ENCODE measurements at places on chromosomes 7 and 10.
A peak's percentile ranks its signal among the peaks of the same experiment; 100 is the strongest.

- no peak for DNase-seq
These were observed 102.4 kb downstream of the CFTR start for GRCh38 chr7:117582219-117582704.

- no peak for DNase-seq
These were observed 49.0 kb upstream of the EN2 start for GRCh38 chr7:155408651-155409586.

DNA sequence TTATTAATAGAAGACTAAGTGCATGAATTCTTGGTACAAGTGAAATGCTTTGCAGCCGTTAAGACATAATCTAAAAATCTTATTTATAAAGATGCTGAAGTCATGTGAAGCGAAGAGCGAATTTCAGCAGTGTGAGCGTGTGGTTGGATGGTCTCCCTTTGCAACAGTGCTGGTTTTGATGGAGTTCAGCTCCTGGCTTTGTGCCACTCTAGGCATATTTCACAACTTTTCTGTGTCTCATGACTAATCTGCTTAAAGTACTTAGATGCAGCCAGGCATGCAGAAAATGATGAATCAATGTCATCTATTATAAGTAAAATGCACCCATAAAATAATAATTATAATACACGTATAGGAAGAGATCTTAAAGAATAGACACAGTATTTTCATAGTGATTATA lies 107.2 kb upstream of the TCERG1L start:
- no peak for DNase-seq

- DNase-seq, result no peak
These were observed 1.2 kb downstream of the FOXK1 start for GRCh38 chr7:4683043-4683883.

GRCh38 chr7:129780257-129780973 lies 168.9 kb downstream of the NRF1 start:
- peak; percentile 29 for DNase-seq

GRCh38 chr7:17041324-17041723 lies 159.5 kb upstream of the AGR3 start:
- no peak for DNase-seq

GRCh38 chr10:18377898-18378297 lies 237.7 kb downstream of the CACNB2 start:
- no peak for DNase-seq

Data from stimulated activated CD8-positive, alpha-beta memory T cell treated with anti-CD3 and anti-CD28 coated beads, Interleukin-2, amount 100 ng/mL, for 1 hour (primary cell).